ENCODE measurements at places on chromosomes 5 and 9.
A peak's percentile ranks its signal among the peaks of the same experiment; 100 is the strongest.

DNA sequence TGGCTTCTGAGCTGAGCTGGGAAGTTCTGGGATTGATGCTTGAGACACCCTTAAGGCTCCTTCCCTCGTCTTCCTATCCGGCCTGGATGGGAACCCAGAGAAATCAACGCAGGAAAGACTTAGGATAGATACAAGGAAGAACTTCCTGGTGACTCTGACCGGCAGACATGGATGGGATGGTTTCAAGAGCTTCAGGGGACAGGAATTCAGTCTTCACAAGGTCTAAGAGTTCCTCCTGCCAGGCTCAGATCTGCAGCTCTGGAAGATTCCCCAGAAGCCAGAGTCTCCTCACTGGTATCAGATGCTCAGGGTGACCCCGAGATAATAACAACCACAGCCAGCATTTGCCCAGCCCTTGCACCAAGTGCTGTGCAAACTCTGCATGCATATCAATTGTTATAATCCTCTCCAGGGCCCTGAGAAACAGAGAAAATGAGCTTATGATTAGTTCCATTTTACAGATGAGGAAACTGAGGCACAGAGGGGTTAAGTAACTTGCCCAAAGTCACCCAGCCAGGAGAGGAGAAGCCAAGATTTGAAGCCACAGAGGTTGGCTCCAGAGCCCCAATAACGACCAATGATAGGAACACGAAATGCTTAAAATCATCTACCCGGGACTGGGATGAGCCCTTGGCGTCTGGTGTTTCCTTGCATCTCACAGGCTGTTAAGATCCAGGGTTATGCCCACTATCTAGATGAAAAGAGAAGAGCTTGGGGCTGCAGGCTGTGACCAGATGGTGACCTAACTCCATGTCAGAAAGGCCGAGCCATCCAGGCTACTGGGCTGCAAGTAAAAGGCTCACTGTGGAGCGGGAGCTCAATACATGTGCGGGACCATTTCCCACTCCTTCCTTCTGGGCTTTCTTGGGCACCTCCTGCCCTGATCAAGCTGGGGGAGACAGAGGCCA, 119.8 kb downstream of the C9orf50 start:
- DNase-seq, result no peak

GRCh38 chr5:44862808-44863207, 54.1 kb downstream of the MRPS30 start:
- no peak for DNase-seq

GRCh38 chr5:127431977-127432585, 85.4 kb upstream of the PRRC1 start:
- no peak for DNase-seq

DNA sequence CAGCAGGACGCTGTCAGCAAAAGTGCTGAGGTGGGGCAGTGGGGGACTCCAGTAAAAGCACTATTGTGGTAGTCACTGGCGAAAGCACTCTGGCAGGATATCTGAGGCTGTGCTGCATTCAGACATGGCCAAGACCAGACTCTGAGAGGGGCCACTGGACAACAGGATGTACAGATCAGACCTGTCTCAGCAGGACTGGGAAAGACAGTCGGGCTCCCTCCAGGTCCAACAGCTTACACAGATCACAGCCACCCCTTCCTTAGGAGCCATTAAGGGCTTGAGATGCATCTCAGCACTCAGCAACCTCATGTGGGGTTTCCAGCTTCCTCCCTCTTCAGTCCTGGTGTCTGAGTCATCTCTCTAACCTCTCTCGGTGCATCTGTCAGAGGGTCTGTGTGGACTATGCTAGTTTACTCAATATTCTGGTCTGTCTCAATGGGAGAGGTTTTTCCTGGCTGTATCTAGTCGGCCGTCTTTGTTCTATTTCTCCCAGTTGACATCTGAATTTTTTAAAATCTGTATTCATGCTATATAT, 154.5 kb downstream of the CWC27 start:
- no peak for DNase-seq

DNA sequence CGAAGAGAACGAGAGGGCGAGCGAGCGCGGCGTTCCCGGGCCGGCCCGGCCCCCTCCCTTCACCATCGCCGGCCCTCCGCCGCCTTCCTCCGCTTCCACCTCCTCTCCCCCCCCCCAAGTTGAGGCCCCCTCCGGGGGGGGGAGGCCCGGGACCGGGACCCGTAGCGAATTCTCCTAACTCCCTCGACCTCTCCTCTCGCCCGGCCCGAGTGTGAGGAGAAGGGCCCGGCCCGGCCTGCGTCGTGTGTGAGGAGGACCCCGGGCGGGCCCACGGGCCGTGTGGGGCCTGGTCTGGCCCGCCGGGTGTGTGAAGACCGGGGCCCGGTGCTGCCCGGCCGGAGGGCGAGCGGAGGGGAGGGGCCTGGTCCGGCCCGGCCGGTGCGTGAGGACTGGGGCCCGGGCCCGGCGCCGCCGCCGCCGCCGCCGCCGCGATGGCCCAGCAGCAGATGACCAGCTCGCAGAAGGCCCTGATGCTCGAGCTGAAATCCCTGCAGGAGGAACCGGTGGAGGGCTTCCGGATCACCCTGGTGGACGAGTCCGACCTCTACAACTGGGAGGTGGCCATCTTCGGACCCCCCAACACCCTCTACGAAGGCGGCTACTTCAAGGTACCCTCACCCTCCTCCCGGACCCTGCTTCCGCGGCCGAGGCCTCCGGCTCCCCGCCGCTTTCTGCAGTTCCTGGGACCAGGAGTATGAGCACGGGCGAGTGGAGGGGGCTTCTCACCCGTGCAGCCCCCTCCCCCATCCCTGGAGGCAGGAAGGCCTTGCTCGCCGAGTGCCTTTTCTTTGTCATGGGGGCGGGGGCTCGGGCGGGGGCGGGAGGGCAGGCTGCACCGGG, 587 bp downstream of the UBE2R2 start:
- no peak for DNase-seq

- DNase-seq, result peak; percentile 22
These were observed 7.6 kb downstream of the ARPC5L start for GRCh38 chr9:124869466-124869985.

GRCh38 chr5:148978370-148979082, 84.3 kb downstream of the SH3TC2 start:
- DNase-seq, result no peak

- no peak for DNase-seq
These were observed 13.8 kb upstream of the RANBP17 start for GRCh38 chr5:170848033-170848432.

DNA sequence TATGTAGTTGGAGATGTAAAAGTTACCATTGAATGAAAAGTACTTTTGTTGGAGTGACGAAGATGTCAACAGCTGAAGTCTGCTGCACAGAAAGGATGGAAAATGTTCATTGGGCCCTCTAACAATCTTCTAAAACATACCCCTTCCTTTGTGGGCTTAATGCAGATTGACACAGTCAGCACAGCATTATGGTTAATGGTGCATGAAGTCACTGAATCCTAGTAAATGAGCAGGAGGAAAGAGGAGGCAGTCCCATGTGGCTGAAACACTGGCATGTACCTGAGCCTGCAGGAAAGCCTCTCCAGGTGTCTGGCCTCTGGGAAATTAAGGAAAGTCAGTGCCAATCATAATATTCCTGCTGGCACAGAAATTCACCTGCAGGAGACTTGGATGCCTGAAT, 153.8 kb downstream of the ARL15 start:
- no peak for DNase-seq

DNA sequence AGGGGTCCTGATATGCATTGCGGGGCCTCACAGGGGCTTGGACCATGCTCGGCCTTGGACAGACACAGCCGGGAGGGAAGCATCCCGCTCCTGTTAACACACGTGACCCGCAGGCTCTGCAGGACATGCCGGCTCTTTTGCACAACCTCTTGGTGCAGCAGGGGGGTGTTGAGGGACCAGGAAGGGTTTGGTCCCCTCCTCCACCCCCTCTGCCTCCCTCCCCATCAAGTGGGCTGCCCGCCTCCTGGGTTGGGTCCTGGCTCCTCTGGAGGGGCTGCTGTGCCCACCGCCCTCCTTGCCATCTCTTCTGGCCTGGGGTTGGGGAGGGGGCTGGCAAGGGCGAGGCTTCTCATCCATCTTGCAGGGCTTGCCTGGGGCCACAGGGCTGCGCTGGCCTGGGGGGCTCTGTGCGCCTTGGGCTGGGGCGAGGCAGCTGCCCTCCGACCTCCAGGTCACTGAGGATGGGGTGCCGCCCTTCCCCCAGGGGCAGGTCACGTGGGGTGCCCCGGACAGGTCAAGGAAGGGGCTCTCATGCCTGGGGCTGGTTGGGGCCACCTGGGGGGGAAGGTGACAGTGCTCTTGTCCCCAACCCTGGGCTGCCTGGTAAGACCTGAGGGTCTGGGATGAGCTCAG, 16.8 kb upstream of the SLC9A3 start:
- no peak for DNase-seq

DNA sequence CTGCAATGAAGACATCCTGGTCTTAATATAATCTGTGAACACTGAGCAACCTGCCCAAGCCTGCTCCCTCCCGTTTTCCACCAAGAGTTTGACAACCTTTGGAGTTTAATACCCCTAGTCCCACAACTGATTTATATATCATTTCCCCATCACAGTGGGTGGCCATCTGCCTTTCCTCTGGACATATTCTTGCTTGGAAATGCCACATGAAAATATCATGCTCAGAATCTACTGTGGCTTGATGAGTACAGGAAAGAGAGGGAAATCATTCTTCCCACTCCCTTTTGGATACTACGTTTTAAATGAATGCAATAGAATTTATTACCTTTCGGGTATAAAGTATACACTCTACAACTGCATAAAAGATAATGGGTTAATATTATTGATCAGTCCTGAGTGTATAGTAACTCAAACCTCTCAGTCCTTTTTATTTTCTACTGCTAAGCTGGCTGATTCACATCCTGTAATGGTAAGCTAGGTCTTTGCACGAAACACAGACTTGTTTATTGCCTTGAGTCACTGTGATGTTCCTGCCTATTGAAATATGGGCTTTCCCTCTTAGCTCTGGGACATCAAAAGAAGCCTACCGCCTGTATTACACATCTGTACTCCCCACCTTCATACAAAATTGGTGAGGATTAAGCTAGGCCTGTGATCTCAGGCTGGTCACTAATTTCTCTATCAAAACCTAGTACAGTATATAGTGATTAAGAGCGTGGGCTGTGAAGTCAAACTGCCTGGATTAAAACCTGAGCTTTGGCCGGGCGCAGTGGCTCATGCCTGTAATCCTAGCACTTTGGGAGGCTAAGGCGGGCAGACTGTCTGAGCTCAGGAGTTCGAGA, 67.6 kb upstream of the NR5A1 start:
- no peak for DNase-seq

DNA sequence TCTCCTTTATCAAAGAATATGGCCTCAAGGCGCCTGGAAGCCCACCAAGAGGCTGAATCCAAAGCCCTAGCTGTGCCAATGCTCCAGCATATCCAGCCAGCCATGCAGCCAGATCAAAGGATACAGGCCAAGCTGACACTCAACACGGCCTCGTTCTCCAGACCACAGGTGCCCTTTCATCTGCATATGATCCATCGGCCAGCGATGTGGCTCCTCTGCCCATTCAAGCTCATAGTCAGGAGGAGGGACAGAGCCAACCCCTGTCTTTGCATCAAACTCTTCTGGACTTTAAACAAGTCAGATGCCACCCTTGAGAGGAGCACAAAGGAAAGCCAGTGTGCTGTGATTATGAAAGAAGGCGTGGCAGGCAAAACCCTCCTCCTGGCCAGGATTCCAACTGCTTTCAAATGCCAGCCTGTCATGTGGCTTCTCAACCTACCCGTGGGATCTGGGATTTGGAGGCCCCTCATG, 42.5 kb downstream of the ADAM19 start:
- no peak for DNase-seq

- no peak for DNase-seq
These were observed 25.3 kb downstream of the DAP start for GRCh38 chr5:10735569-10736276.

GRCh38 chr9:97617939-97618416, 15.2 kb downstream of the TSTD2 start:
- DNase-seq, result no peak

DNA sequence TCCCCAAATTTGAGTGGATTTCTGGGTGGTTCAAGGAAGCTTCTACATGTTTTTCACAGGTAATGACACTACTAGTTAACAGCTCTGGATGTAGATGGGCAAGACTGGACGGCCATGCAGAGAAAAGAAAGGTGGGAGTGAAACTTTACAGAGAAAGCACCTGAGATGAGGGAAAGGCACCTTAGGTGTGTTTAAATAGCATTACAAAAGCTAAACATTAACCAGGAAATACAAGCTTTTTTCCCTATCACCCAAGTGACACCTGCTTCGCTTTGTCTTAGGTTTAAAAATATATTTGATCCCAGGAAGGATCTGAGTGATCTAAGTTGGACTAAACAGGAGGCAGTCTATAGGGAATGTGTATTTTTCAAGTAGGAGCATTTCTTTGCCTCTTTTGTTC, 8.3 kb downstream of the C9orf152 start:
- no peak for DNase-seq

DNA sequence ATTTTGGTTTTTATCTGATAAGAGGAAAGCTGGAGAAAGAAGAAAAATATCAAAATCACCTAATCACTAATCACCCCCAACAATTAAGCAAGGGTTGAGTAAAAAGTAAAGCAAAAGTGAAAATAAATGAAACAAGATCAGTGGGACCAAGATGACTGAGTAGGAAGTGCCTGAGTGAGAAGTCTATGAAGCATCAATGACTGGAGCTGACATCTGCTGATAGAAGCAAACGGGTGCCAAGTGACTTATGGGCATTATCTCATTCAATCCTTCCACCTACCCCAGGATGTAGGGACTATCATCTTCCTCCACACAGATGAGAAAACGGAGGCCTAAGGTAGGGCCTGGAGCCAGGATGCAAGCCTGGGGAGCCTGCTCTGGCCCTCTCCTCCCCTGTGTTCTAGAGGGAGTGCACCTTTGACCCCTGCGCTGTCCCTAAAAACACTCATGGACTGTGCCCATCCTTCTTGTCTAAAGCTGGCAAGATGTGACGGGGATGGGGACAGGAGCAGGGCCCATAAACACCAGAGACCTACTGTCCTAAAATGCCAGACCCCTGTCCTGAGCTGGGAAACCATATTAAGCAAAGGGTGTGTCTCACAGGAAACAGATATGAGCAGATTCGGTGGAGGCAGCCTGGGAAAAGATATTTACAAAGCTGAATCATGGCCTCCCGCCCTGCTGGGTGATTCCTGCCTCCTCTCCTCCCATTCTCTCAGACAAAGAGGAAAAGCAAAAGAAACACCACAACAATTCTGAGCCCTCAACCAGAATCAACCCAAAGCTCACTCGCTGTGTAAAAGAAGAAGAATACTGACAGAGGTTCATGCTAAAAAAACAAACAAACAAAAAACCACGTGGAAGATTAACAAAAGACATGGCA, 116.0 kb downstream of the AUH start:
- DNase-seq, result no peak

DNA sequence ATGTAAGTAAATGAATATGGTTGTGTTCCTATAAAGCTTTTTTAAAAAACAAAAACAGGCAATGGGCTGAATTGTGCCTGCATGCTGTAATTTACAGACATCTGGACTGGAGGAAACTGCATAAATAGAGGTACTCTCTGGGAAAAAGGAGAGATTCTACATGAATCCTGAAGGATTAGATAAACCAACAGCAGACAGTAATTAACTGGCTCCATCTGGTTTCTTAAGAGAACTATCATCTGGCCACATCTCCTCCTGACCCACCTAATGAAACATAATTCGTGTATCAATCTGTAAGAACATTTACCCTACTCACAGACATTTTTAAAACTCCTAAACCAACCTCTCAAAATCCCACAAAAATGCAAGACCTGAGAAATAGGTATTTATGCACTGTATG, 528.1 kb upstream of the ST8SIA4 start:
- no peak for DNase-seq
